ENCODE measurements at places on chromosomes 12 and 14.

DNA sequence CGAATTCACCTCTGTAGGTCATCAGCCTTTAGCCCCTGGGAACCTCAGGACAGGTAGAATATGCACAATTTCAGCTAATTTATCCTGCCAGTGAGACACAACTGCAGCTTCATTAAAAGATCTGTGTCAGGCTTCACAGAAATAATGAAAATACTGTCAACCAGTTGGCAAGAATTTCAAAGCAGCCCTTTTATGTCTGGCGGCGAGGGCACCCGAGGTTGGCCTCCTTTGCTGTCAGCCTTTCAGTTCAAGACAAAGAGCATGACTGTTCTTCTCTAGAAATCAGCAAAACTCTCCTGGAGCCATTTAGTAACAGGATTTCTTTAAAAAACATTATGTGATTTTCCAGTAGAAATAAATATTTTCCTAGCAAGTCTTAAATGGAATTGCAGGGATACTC is 75.9 kb downstream of the BBS10 start:
- no peak for DNase-seq

GRCh38 chr12:14186193-14186502 is 179.3 kb upstream of the ATF7IP start:
- no peak for DNase-seq

DNA sequence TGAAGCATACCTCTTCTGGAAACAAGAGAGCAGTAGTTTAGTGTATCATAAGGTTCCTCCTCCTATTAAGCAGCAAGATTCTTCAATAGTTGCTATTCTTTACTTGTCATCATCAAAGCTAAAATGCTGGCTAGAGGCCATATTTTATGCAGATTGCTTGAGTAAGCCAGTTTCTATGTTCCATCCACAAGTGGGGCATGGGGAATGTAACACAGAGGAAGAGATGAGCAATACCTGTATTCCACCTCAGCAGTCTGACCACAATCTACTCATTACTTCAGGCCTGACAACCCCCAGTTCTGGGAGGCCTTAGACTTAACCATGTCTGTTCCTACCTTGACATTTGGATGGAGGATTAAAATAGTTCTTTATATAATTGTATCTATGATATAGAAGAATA is 423.6 kb downstream of the BTG1 start:
- no peak for DNase-seq

DNA sequence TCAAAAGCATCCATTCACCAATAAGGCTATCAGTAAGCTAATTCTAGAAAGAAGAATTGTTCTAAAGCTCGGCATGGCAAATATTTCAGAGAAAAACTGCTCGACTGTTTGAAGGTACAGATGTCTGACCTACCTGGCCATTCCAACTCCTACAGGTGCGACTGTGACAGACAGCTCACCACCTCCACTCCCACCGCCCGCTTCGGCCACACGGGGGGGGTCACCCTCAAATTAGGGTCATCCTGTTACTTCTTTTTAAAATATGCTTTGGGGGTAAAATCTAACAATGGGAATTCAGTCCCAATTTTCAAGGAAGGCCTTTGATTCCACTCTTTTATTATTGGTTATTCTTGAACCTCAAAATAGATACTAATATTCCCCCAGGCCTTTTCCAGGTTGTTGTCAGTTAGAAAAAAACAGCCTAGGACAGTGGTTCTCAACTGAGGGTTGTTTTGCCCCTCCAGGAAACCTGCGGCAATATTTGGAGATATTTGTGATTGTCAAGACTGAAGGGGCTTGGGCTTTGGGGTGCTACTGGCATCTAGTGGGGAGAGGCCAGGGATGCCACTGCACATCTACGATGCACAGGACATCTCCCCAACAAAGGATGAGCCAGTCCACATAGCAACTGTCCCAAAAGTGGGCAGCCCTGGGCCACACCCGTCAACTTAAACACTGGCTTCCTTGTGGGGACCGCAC is 81.2 kb downstream of the BCL11B start:
- DNase-seq = no peak

DNA sequence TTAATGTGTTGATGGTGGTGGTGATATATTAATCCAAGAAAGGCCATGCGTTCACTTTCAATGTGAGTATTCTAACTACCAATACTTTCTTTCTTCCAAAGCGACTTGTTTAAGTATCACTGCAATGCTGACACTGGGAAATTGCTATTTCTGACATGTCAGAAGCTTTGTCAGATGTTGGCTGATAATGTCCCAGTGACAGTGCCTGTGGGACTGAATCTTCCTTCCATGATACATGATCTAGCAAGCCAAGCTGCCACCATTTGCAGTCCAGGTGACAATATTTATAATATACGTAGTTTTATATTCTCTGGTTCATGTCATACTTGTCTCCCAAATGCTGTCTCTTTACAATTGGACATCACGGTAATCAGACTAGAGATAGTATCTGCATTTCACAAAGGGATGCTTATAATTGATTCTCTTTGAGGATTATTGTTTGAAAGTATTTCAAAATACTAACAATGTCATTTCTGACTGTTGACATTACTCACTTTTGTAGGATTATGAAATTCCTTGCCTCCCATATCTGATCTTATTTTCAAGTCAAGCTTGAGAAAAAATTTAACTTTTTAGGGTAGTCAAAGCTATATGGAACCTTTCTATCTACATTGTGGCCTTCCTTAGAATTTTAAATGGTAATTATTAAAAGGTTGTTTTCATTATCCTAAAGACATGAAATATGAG is 57.3 kb downstream of the KNTC1 start:
- DNase-seq = no peak

GRCh38 chr12:98572010-98572409 is 21.5 kb upstream of the SLC25A3 start:
- DNase-seq = no peak

DNA sequence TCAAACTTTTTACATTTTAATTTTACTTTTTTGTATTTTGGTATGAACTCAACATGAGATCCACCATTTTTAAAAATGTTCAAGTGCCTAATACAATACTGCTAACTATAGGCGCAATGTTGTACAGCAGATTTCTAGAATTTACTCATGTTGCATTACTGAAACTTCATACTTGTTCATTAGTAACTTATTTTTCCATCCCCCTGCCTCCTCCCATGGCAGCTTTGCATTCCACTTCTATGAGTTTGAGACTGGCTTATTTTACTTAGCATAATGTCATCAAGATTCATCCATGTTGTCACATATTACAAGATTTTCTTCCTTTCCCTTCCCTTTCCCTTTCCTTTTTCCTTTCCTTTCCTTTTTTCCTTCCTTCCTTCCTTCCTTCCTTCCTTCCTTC is 825.9 kb downstream of the SLC16A7 start:
- DNase-seq = no peak

DNA sequence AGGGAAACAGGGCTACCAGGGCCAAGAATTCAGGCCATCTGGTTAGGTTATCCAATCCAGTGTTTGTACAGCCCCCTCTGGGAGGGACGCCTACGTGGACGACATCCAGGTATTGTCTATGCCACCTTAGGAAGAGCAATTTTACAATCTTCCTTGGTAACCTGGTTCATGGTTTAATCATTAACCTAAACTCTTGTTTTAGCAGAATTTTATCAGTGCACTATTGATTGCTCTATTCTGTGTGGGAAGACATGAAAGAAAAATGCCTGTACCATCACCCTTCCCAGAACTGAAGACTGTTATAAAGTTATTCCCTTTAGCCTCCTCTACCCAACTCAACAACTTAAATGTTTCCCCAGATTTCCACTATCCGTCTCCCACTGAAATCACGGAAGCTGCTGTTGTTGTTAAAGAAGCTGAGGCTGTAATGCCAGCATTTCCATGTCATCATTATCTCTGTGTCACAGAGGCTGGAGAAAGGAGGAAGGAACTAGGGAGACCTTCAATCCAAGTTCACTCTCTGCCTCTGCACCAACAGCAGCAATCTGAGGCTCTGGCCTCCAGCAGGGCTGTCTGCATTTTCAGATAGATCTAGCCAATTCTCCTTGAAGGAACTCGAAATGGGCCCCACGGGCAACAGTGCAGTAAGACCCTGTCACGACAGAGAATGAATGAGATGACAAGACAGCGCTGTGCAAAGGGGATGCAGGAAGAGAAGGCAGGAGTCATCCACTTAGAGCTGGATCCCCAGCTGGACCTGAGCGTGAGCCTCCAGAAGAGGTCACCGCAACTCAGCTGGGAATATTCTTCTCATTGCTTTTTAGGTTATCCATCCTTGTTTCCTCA is 183.4 kb upstream of the GZMB start:
- DNase-seq = no peak

DNA sequence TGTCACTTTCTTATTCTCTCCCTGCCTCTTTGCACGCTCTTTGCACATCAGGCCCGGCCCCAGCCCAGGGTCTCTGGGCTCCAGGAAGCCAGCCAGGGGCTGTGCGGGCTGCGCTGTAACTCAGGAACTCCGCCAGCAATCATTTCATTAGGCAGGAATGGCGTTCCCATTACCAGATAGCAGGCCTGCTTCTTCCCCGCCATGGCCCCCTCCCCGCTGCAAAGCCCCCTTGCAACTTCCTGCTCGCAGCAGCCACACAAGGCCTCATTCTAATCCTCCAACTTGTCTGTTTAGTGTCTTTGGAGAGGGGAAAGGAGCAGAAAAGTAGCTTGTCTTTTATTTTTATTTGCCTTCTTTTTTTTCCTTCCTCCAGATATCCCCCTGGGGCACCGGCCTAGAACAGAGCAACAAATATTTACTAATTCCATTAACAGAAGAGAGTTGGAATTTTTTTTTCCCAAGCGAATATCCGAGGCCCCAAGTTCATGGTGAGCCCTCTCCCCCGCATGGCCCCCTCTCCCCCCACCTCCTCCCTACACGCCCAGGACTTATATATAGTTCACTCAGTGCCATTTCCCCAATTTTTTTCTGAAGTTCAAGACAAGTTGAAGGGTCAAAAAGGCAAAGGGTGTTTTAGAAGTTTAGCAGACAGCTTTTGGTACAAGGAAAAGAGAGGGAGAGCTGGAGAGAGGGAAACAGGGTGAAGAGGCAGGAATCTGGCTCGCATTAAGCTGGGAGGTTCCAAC is 329.4 kb upstream of the TBX3 start:
- no peak for DNase-seq

DNA sequence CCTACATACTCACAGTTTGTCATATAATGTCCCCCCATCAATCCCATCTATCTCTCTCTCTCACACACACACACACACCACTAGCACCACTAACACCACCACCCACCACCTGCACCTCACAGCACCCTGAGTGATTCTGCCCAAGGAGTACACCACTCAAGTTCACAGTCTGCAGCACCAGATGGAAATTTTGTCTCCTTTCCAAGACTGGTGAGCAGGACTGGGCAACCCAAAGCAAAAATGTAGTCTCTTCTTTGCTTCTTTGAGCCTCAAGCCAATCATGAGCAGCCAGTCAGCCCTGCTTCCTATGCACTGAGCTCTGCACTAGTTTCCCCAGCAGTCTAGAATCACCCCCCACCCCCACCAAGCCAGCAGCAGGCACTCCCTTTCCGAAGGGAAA is 15.0 kb upstream of the ARMH4 start:
- no peak for DNase-seq

DNA sequence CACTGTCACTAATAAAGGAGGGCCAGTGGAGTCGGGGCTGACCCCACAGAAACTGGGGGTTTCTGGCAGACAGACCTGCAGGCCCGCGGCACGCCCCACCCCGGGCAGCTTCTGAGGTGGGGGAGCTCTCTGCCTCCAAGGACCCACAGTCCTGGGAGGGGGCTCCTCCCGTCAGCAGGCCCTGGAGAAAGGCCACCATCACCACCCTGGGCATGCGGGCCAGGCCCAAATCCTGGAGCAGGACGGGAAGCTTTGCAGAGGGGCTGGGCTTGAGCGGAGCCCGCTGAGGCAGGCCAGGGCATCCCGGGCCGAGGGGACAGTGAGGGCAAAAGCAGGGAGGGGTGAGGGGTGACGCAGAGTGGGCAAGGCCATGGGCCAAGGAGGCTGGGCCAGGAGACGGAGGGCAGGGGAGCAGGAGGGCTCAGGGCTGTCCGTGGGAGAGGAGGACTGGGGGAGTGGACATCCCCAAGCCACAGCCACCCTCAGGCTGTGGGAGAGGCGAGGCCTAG is 11.1 kb upstream of the GPR132 start:
- no peak for DNase-seq

DNA sequence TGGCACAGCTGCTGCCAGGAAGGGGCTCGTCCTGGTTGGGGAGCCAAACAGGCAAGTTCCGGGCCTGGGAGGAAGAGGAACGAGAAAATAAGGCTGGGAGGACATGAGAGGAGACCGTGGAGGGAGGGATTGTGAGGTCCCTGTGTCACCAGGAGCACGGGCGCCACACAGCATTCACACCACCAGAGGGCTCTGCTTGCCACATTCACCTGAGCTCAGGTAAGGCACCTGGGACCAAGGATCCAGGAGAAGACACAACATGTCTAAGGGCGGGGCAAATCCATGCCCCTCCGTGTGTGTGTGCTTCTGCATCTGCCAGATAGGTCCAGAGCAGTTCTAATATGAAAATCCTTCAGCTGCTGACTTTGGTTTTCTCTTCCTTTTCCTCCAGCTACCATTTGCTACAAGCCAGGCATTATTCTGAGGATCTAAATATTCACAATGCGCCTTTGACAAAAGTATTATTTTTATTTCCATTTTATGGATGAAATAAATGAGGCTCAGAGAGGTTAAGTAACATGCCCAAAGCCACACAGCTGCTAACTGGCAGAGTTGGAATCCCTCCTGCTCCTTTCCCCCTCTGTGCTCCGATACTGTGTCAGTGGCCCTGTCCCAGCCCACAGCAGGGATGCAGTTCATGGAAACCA is 14.6 kb downstream of the RAPGEF3 start:
- peak; percentile 36 for DNase-seq

- no peak for DNase-seq
These were observed 76.0 kb downstream of the LIN52 start for GRCh38 chr14:74160763-74161162.

- DNase-seq = no peak
These were observed 44.6 kb downstream of the LLPH start for GRCh38 chr12:66085998-66086397.

DNA sequence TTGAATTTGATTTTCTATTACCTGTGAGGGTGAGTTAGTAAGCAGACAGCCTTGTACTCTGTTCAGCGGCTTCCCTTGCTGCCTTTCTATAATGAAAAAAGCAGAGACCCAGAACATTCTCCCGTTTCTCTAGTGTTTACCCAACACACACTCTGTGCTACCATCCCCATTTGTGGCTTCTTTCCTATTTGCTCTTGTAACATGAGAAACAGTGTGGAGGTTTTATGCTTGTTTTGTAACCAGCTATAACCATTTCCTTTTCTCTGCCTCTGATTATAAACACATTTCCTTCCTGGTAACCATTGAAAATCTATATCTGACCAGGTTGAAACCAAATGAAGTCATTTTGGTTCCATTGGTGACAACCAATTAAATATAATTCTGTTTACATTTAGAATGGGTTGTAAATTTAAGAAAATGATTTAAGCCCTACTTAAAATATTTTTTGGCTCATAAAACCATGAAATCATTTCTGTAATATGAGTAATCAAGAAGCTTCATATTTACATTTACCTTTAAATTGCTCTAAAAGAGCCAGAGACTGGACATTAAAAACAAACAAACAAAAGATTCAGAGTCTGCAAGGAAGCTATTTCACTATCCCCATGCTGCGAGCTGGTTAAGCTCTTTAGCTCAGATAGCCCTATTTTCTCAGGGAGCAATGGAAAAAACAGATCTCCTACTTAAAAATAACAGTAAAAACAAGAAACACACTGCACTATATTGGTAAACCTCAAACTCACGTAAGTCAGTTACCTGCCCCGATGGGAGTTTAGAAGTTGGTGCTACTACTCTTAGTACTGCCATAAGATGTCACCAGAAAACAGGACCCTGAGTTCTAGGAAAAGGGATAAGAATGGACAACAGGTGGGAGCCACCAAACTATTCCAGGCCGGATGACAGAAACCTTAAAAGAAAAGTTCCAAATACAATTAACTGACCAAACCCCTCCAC is 206.5 kb upstream of the EEA1 start:
- DNase-seq = no peak
